ENCODE measurements at places on chromosomes 11 and 22. TPM values are rescaled to one million over a fixed set of nuclear protein-coding genes. Genes with fewer than 3 reads are reported as not detected.

OR8D1 gene
- not detected for total RNA-seq

FRMD8 gene
- total RNA-seq = 77.1 TPM

CYP2D6 gene
- 0.24 TPM for total RNA-seq

CASP12 gene
- 0.16 TPM for total RNA-seq

DKK3 gene
- total RNA-seq = 551 TPM

TXNRD2 gene
- 27.0 TPM for total RNA-seq

OR52I1 gene
- not detected for total RNA-seq

VSIG10L2 gene
- 0.36 TPM for total RNA-seq

UBQLNL gene
- 0.32 TPM for total RNA-seq

CRYAB gene
- 35.2 TPM for total RNA-seq
